ENCODE measurements at places on chromosomes 11 and 22.

DNA sequence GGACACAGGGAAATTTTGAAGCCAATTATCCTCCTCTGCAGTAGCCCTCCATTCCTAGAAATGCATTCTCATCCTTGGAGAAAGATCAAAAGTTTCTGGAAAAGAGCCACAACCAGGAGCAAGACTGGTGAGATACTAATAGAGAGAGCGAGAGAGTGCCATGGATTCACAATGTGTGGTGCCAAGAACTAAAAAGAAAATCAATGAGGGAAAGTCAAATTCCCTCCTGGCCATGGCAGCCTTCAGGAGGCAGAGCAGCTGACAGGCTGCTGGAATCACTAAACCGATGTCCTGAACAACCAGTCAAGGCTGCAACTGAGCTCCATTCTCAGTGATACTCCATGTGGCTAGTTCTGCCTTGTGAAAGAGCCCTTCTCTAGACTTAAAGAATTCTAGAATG is 561.0 kb downstream of the SOX6 start:
- no peak for DNase-seq

DNA sequence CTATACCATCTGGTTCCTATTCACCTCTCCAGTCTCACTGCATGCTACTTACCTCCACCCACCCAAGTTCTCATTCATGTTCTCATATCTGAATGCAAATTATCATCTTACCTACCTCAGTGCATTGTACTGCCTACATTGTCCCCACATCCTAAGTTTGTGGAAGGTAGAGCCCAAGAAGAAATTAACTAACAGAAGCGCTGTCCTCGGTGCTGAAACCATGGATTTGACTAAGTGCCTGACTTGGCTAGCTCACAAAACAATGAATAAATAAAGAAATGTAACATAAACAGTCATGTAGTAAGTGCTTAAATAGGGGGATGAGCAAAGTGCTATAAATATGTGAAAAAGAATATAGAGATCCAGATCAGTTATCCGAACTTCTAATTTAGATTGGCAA is 63.2 kb downstream of the GRIA4 start:
- DNase-seq, result no peak

DNA sequence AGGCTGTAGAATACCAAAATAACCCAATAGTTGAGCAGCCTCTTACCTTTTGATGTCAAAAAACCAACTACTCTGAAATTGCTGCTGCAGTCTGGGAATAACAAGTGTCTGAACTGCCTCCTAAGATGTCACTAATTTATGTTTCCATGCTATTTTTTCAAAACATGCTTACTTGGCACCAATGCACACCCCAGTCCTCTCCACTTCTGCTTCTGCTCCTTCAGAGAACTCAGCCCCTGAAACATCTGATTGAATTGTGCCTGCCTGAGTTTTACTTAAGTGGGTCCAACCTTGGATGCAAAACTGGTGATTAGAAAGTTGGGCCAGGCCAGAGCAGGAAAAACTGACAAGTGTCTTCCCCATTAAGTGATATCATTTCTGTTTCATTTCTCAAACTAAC is 24.6 kb upstream of the TMEM218 start:
- DNase-seq, result no peak

DNA sequence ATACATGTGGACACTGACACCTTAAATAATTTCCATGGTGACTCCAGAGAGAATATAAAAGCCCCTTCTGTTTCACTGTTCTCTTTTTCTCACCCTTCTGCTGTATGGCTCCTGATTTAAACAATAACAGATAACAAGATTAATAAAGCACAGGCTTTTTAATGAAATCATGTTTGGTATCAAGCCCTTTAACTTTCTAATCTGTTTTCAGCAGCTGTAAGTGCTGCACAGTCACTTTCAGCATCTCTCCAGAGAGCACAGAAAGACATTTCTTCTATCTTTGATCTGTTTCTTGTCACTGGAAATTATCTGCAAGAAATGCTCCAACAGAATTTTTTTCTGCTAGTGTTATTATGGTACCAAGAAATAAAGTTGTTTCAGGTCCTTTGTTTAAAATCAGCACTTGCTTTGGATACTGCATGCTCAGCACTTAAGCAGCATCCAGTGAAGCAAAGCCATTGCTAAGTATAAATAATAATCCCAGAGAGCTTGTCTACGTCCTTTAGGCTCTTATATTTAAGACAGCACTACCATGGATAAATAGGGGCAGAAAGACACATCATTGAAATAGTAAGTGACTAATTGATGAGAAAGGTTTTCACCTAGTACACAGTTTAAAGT is 134.2 kb upstream of the CARD18 start:
- DNase-seq, result no peak

GRCh38 chr22:36830601-36831000 is 13.8 kb upstream of the PVALB start:
- DNase-seq, result no peak

Data from suprapubic skin (tissue), 4 donors.